GM23338 (cell line): ENCODE measurements at places on chromosomes 7 and 10.

DNA sequence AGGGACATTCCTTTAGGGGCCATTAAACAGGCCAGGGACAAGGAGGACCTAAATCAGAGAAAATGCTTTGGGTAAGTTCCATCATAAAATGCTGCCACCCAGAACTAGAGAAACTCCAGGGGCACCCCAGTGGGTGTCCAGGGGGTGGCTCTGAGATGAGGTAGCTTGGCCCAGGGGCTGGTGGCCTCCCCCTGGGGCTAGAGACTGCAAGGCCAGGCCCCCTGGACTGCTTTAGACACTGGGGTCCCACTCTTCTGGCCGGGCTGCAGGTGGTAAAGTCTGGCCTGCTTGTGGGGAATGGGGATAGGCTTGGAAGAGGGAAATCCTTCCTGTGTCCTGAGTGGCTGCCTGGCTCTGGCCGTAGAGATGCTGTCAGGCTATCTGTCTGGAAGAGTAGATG is 169.6 kb upstream of the PODXL start:
- no peak for DNase-seq

- DNase-seq: no peak
Observed at GRCh38 chr7:106611911-106612310, 49.0 kb downstream of the CCDC71L start.

DNA sequence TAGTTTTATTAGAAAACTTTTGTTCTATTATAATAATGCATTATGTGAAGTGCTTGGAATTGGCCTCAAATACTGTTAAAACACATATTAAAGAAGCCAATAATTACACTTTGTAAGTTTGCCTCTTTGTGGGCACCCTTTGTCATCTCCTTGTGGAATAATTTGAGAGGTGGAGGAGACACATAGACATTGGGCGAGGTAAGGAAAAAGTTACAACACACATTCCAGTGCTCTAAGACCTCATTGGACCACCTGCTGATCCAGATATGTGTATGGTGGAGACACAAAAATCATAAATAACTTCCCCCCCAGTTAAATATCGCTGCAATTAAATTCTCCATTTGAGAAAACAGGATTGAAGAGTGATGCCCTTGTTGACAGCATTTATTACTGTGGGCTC is 511.8 kb downstream of the GFRA1 start:
- DNase-seq: no peak

- no peak for DNase-seq
Observed at GRCh38 chr7:140539461-140539860, 60.2 kb upstream of the MKRN1 start.
